Prostate gland (tissue), 2 donors: ENCODE measurements at places on chromosomes 1 and 21. TPM values are rescaled to one million over a fixed set of nuclear protein-coding genes. Genes with fewer than 3 reads are reported as not detected.

The BCAR3 gene
- total RNA-seq: 52.8 TPM

The E2F2 gene
- total RNA-seq: 1.0 TPM

The FMO4 gene
- total RNA-seq: 7.1 TPM

The ILDR2 gene
- total RNA-seq: 175 TPM

The TCP10L gene
- 17.8 TPM for total RNA-seq

The TBX19 gene
- total RNA-seq: 1.9 TPM

The ENAH gene
- total RNA-seq: 93.6 TPM

The TRIM67 gene
- total RNA-seq: 0.28 TPM

The SMPDL3B gene
- 7.7 TPM for total RNA-seq

The NIT1 gene
- total RNA-seq: 51.7 TPM

The FMN2 gene
- 0.27 TPM for total RNA-seq

The MAGI3 gene
- total RNA-seq: 20.2 TPM

The TMEM81 gene
- total RNA-seq: 0.73 TPM

The AIRE gene
- total RNA-seq: not detected

The GSTM5 gene
- 4.2 TPM for total RNA-seq

The F13B gene
- not detected for total RNA-seq

The GCSAML gene
- total RNA-seq: 1.2 TPM

The NTMT2 gene
- total RNA-seq: not detected

The AADACL4 gene
- not detected for total RNA-seq

The TAS1R1 gene
- total RNA-seq: 1.5 TPM

The PI4KB gene
- total RNA-seq: 60.7 TPM

The RAP1GAP gene
- total RNA-seq: 22.9 TPM

The SNX7 gene
- total RNA-seq: 19.4 TPM

The RORC gene
- total RNA-seq: 51.8 TPM

The LCK gene
- total RNA-seq: 4.4 TPM

The SPATA17 gene
- 0.96 TPM for total RNA-seq

The DAB1 gene
- total RNA-seq: 3.6 TPM

The LCE7A gene
- not detected for total RNA-seq

The ZNF648 gene
- total RNA-seq: not detected

The FLG2 gene
- 5.6 TPM for total RNA-seq

The KLHL21 gene
- total RNA-seq: 111 TPM

The TNFAIP8L2 gene
- total RNA-seq: 1.5 TPM

The RIMKLA gene
- total RNA-seq: 2.3 TPM

The FAM72C gene
- 0.97 TPM for total RNA-seq

The EPHA8 gene
- total RNA-seq: 0.05 TPM

The CDC42BPA gene
- 76.9 TPM for total RNA-seq

The RGS8 gene
- total RNA-seq: not detected

The CHODL gene
- 103 TPM for total RNA-seq

The GBP5 gene
- 5.8 TPM for total RNA-seq

The EBNA1BP2 gene
- total RNA-seq: 70.7 TPM

The RNF186 gene
- not detected for total RNA-seq

The KANK4 gene
- 6.8 TPM for total RNA-seq

The PEA15 gene
- total RNA-seq: 184 TPM
